ENCODE measurements at places on chromosomes 1 and 21. TPM values are rescaled to one million over a fixed set of nuclear protein-coding genes. Genes with fewer than 3 reads are reported as not detected.

DNA sequence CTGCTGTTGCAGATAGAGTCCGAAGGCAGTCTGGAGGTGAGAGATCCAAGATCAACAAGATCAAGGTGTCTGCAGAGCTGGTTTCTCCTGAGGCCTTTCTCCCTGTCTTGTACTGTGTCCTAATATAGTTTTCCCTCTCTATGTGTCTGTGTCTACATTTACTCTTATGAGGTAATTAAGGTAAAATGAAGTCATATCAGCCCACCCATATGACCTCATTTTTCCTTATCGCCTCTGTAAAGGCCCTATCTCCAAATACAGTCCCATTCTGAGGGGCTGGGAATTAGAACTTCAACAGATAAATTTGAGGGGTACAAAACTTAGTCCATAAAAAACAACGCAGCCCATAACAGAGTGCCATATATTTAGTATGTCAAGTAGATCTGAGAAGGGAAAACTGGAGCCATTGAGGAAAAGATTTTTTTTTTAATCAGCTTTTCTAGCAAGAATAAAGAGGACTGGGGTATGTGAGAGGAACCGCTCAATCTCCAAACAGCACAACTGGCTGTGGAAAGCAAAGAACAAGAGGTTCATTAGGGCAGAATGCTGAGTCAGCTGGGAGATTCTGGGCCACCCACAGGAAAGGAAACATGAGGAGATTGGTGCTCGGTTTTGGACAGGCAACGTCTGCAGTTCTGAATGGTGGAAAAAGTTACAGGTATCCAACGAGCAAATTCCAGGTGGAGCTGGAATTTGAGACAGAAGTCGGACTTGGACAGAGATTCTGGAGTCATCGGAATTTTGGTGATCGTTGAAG is 65.7 kb downstream of the MAP3K21 start:
- no peaks in the 10 kb centered on the region for H3K36me3 ChIP-seq
- H3K27ac ChIP-seq = no peak overlapping the region

DNA sequence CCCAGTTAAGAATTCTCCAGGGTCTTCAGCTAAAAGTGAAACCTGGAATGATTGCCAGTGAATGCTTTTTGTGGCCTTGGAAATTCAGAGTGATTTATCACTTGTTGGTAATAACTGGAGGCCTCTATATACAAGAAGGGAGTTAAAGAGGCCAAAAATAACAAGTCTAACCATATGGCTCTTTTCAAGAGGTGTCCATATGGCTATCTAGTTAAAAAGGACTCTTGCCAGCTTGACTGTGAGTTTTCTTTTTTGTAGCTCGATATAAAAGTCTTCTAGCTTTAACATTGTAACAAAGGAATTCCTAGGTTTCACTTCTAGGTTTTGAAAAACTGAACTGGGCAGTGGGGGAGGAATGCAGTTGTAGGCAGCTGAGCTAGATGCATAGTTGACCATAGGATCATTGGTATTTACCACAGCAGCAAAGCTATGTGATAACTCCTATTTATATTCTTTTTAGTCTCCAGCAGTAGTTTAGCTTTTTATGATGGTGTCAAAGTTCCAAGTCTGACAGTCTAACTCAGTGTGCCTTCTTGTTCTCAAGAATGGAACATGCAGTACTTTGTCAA is 44.4 kb downstream of the CACHD1 start:
- DNase-seq = peak; percentile 31
- H3K36me3 ChIP-seq = no peaks in the 10 kb centered on the region

DNA sequence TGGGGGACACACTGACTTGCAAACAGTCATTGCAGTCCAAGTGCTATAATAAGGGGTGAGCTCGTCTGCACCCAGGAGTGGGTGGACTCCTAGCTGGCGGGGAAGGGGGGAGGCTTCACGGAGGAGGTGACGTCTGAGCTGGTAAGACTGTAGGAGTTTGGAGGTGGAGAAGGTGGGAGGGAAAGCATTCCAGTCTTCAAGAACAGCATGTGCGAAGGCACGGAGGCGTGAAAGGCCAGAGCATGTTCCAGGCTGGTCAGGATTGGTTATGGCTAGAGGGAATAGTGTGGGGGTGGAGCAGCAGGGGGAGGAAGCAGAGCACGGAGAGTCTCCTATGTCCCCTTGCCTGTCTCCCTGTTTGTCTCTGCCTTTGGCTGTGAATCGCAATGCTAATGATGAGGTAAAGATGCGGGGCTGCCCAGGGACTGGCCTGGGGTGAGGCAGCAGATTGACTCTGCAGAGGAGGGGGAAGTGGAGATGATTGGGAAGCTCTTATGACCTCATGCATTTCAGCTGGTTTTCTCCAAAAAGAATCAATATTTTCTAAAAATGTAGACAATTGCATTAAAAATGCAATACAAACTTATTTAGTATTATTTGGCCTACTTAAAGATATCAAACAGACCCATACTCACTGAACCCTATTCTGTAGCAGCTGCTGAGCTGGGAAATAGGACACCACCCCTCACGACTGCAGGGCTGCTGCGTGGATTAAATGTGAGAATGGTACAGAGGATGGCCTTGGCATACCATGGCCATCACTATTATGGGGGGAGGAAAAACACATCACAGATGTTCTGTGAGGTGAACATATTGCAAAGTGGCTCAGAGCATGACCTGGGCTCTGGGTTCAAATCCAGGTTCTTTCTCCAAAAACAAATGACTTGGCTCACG is 2.6 kb upstream of the ZNF436 start:
- H3K27ac ChIP-seq = peak overlapping the region; percentile 97
- no peaks in the 10 kb centered on the region for H3K27me3 ChIP-seq
- no peak for DNase-seq
- H3K36me3 ChIP-seq = no peaks in the 10 kb centered on the region
- no peak overlapping the region for H3K4me3 ChIP-seq
- peaks cover 34% of the 10 kb centered on the region for H3K4me1 ChIP-seq

DNA sequence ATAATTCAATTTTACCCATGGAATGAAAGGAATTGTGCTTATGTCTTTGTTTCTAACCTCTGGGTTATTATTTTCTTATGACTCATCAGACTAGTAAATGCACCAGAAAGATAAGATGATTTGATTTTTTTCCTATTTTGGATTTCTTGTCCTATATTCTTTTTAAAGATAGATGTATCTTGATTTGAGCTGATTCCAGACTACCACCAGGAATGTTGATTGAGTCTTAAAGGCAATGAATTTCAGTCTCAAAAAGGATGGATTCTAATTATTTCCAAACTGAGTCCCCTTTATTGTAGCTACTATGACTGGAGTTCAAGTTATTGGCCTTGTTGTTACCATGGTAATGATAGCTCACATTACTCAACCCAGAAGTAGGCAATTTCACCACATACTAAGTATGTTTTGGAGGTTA is 95.8 kb upstream of the RGS4 start:
- no peaks in the 10 kb centered on the region for H3K27me3 ChIP-seq
- no peaks in the 10 kb centered on the region for H3K36me3 ChIP-seq
- no peak overlapping the region for H3K4me3 ChIP-seq

The LRRC38 gene
- polyA plus RNA-seq = not detected

The TTC3 gene
- polyA plus RNA-seq = 87.7 TPM

GRCh38 chr1:62077821-62078220 is 116.8 kb upstream of the L1TD1 start:
- H3K36me3 ChIP-seq = no peaks in the 10 kb centered on the region
- no peaks in the 10 kb centered on the region for H3K4me1 ChIP-seq
- no peak overlapping the region for H3K27ac ChIP-seq
- H3K27me3 ChIP-seq = no peaks in the 10 kb centered on the region

Data from cardiac muscle cell (in vitro differentiated cells and primary cell).